ENCODE measurements at places on chromosomes 13 and 19.

GRCh38 chr13:24353736-24354135, 44.4 kb downstream of the C1QTNF9 start:
- DNase-seq = no peak

GRCh38 chr19:39157275-39157996, 31.9 kb downstream of the PAK4 start:
- DNase-seq = no peak

DNA sequence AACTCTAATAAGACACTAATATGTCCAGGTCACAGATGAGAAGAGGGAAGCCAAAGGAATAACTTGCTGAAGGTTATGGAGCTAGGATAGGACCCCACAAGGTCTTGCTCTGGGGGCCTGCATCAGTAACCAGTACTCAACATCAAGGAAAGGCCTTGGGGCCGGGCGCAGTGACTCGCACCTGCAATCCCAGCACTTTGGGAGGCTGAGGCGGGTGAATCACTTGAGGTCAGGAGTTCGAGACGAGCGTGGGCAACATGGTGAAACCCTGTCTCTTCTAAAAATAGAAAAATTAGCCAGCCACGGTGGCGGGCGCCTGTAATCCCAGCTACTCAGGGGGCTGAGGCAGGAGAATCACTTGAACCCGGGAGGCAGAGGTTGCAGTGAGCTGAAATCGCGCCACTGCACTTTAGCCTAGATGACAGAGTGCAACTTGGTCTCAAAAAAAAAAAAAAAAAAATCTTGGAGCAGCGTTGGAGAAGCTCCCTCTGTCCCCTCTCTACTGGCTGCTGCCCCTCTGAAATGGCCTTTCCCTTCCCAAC, 1.8 kb downstream of the LONP1 start:
- no peak for DNase-seq

DNA sequence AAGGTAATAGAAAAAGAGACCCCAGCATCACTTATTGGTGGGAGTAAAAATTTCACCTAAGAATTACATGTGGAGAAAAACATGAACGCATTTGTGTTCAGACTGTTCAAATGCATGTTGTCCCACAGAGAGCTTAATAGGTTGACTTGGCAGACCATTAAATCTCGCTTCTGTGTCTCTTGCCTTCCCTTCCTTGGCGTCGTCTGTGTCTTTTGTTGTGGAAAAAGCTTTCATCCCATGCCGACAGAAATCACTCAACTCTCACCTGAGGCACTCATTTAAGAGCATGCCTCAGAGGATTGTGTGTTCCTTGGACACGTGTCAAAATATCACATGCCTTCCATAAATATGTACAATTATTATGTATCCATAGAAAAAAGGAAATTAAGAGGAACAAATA, 24.4 kb upstream of the CACNA1A start:
- DNase-seq = no peak

GRCh38 chr19:50020481-50020880, 4.7 kb downstream of the VRK3 start:
- no peak for DNase-seq

- no peak for DNase-seq
Observed at GRCh38 chr19:10344780-10345179, 5.4 kb upstream of the ICAM3 start.

- DNase-seq = no peak
Observed at GRCh38 chr19:50399368-50399745, 15.2 kb downstream of the POLD1 start.
